ENCODE measurements at places on chromosomes 7 and 10.

DNA sequence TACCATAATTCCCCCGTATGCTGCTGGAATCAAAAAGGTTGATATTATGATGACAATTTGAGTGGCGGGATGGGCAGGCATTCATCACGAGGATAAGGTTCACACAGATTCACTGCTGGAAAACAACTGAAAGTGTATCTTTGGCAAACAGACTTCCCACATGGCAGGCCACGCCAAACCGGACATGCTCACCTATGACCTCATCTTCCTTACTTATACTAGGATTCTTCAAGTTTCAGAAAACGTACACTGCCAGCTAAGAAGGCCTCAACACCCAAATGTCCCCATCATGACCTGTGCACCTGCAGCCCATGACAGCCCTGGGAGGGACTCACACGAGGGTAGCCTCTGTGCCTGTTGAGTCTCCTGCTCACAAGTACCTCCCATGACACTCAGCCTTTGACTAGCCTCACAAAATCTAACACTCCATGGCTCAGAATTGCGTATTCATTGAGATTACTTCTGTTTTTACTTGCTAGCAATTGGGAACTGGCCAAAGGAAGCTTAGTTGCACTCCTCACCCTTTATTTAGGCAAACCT is 259.0 kb upstream of the GHITM start:
- no peak overlapping the region for H3K27ac ChIP-seq
- no peaks in the 10 kb centered on the region for H3K36me3 ChIP-seq
- DNase-seq = no peak
- H3K4me1 ChIP-seq = no peaks in the 10 kb centered on the region
- H3K4me3 ChIP-seq = no peak overlapping the region

- no peaks in the 10 kb centered on the region for H3K36me3 ChIP-seq
- H3K27me3 ChIP-seq = no peaks in the 10 kb centered on the region
- H3K4me1 ChIP-seq = peaks cover 16% of the 10 kb centered on the region
- no peak overlapping the region for H3K27ac ChIP-seq
- H3K4me3 ChIP-seq = no peak overlapping the region
- DNase-seq = peak; percentile 35
These were observed 59.8 kb downstream of the ITIH5 start for GRCh38 chr10:7606951-7607404.

DNA sequence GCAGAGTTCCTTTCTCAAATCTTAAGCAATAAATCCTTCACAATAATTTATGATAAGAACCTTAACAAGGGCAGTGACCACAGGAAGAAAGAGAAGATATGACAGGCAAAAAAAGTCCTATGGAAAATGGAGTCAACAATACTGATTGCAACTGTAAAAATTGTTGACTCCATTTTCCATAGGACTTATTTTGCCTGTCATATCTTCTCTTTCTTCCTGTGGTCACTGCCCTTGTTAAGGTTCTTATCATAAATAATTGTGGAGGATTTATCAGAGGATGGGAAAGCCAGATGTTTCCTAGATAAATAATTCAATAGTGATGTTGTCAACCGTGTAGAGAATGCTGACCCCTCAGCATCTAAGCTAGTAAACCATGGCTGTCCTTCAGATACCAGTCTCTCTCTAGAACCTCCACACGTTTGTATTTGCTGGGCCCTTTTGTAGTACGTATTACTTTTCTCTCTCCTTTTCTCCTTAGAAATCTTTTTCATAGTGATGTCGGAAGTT is 172.6 kb upstream of the BET1 start:
- H3K36me3 ChIP-seq = no peaks in the 10 kb centered on the region
- H3K4me3 ChIP-seq = no peak overlapping the region
- H3K4me1 ChIP-seq = peaks cover 6% of the 10 kb centered on the region
- H3K27me3 ChIP-seq = no peaks in the 10 kb centered on the region
- H3K27ac ChIP-seq = no peak overlapping the region

GRCh38 chr7:138499340-138499739 is 39.3 kb downstream of the TRIM24 start:
- no peak overlapping the region for H3K4me3 ChIP-seq
- no peaks in the 10 kb centered on the region for H3K36me3 ChIP-seq
- no peaks in the 10 kb centered on the region for H3K27me3 ChIP-seq
- H3K27ac ChIP-seq = no peak overlapping the region
- no peak for DNase-seq
- H3K4me1 ChIP-seq = no peaks in the 10 kb centered on the region

DNA sequence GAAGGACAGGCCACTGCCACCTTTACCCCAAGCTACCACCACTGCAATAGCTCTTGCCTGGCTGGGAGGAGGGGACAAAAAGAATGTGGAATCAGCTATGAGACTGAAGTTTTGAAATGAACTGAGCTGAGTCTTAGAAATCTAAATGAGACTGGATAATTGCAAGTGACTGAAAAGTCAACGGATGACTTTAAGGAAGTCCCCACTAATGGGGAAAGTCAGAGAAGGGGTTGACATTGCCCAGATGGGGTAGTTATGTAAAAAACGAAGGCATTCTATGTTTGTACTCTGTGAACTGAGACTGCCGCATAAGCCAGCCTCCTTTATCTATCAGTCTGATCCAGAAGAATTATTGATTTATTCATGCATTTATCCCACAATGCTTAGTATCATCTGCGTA is 67.2 kb downstream of the RBM20 start:
- DNase-seq = no peak
- H3K36me3 ChIP-seq = no peaks in the 10 kb centered on the region
- no peak overlapping the region for H3K27ac ChIP-seq
- no peak overlapping the region for H3K4me3 ChIP-seq
- H3K4me1 ChIP-seq = peaks cover 11% of the 10 kb centered on the region
- peaks cover 26% of the 10 kb centered on the region for H3K27me3 ChIP-seq

DNA sequence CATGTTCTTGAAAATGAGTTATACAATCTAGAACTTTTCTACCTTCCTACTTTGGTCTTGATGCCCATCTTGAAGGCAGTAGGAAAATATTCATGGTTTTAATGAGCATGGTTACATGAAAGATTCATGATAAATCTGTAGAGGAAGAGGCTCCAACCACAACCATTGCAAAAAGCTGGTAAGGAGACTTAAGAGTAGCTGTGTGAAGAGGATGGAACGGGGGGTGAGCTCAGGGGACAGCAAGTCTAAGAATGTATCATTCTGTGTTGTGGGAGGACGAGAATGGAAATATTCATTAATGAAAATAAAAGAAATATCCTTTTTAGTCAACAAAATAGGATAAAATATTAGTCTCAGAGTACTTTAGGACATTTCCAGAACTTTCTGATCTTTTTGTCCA is 81.1 kb downstream of the BMPER start:
- H3K36me3 ChIP-seq = peaks cover 5% of the 10 kb centered on the region
- peak overlapping the region; percentile 90 for H3K27ac ChIP-seq
- H3K4me1 ChIP-seq = peaks cover 57% of the 10 kb centered on the region

DNA sequence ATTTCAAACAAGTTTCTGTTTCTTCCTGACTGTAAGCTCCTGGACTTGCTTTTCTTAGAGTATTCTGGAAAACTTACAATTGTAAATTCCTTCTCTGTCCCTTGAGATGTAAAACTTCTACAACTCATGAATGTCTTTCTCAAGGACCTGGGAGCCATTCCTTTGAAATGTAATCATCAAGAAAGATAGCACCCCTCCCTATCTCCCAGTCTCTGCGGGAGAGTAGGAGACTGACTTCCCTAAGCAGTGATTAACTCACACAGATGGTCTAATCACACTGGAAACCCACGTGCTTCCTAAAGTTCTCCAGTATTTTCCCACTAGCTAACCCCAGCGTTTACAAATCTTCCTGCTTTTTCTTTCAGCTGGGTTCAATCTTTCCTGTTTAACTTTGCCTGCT is 549.4 kb downstream of the SORCS1 start:
- no peaks in the 10 kb centered on the region for H3K36me3 ChIP-seq
- no peak overlapping the region for H3K27ac ChIP-seq
- no peaks in the 10 kb centered on the region for H3K4me1 ChIP-seq
- peak; percentile 33 for DNase-seq

DNA sequence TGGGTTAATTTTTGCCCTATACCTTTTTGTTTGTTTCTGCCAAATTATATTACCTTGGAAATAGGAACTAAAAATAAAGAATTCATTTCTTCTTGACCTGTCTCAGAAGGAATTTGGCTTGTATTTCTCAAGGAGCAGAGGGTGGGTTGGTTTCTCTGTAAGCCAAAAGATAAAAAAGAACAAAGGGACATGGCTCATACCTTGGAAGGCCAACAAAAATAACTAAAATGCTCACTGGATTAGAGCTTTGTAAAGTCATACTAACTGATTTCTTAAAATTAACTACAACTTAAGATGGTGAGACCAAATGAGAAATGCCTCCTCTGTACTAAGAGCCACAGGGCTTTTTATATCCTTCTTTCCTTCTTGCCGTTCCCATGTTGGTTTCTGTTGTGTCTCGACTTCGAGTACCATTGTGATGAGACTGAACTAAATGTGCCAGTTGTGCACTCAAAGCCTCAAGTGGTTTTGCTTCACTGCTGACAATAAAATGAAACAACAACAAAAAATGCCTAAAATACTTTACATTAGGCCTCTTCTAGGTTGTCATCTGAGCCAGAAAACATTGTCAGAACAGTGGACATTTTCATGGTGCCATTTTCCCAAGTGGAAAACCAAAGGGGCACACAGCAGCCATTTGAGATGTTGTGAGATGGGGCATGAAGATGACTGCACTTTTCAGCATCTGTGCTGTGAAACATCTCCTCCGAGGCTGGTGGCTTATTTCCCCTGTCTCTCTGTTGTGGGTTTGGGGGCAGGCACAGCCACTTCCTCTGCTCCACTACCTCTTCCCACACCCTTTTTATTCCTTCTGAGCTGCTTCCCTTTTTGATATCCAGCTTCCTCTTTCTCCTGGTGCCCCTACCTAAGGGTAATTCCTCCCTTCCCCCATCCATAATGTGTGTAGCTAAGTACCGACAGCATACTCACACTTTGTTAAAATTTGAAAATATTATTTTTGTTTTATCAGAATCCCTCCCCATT is 51.8 kb upstream of the AGR3 start:
- H3K4me1 ChIP-seq = peaks cover 11% of the 10 kb centered on the region
- H3K27me3 ChIP-seq = no peaks in the 10 kb centered on the region

DNA sequence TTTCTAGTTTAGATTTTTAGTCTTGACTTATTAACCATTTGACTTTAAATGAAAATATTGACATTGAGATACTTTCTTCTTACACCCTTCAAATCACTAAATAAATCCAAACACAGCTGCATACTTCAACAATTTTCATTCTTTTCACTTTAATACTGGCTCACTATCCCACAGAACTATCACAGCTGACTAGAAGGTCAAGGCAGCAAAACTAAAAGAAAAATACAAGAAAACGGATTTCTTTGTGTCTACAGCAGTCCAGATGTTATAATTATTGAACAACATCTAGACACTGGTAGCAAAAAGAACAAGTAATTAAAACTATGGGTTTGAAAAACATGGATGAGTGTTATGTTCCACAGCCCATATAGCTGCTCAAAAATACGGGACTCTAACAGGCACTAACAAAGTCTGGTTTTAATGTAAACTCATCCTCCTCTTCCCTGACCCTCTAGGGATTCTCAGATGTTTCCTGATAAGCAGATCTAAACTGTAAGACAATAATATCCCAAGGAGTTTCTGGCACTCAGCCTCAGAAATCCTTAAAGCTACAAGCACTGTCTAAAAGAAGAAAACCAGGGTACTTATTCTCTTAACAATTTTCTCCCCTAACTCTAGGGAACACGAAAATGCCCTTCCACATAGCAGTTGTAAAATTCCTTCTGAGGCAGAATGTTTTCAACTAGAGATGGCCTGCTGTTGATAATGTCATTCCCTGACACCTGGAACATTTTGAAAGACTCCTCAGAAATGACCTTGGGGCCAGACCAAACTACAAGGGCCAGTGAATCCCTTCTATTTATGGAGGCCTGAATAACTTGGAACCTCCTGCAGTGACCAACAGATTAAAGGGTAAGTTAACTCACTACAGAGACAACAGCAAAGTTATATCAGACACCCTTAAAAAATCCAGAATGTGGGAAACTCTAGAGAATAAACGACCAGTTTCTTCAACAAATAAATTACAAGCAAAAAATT is 12.8 kb downstream of the DNMBP start:
- peak overlapping the region; percentile 51 for H3K4me3 ChIP-seq
- H3K27me3 ChIP-seq = no peaks in the 10 kb centered on the region
- H3K4me1 ChIP-seq = peaks cover 44% of the 10 kb centered on the region
- peaks cover 13% of the 10 kb centered on the region for H3K36me3 ChIP-seq

DNA sequence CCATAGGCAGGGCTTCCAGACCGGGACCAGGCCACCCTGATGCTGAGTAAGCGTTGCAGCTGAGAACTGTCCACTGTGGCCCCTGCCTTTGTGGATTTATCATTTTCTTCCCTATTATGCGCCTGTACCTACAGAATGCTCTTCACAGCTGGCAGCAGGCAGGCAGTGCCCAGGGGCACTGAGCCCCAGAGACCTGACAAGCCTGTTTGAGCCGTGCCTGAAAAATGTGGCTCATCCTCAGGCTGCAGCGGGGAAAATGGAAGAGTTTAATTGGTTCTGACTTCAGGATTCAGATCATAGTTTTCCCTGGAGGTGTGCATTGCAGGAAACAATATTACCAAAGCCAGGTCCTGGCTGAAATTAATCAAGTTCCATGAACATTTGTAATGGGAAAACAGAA is 200.2 kb downstream of the ZNF438 start:
- no peaks in the 10 kb centered on the region for H3K36me3 ChIP-seq
- DNase-seq = no peak
- H3K4me3 ChIP-seq = no peak overlapping the region
- H3K27ac ChIP-seq = no peak overlapping the region

DNA sequence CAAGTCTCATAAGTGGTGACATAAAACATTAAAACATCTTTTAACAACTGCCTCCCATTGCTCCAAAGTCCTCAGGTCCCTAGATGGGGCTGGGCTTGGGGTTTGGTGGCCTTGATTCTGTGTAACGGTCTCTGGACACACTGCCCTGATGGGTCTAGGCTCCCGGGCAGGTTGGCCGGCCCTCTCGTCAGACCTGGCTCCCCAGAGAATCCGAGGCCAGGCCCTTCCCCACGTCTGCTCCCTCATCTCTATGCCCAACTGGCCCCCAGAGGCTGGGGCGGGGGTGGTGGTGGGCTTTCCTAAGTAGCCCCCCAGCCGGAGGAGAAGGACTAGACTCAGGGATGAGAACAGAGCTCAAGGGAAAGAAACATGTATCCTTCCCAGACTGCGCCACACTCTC is 31.5 kb upstream of the EFCAB10 start:
- DNase-seq = no peak
- H3K4me3 ChIP-seq = no peak overlapping the region
- H3K4me1 ChIP-seq = no peaks in the 10 kb centered on the region
- no peaks in the 10 kb centered on the region for H3K36me3 ChIP-seq
